ENCODE measurements at places on chromosomes 4 and X.

DNA sequence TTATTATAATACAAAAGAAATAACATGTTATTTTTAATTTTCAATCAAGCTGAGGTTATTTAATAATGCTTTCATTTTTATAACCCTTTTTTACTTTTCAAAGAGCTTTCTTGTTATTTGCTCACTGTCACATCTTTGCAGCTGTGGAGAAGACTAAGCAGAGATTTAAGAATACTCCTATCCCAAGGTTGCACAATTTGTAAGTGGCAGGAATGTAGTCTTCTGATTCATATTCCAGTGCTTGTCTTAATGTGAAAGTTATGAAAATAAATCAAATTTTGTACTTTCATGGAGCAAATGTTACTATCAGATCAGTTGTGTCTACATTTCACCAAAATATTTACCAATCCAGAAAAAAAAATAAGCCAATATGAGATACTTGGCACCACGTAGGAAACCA, 86.6 kb downstream of the DDIT4L start:
- no peak for DNase-seq

GRCh38 chr4:87717276-87718031, 67.4 kb downstream of the DMP1 start:
- DNase-seq = no peak

- no peak for DNase-seq
These were observed 506.9 kb downstream of the MAGEB5 start for GRCh38 chrX:26722666-26723428.

DNA sequence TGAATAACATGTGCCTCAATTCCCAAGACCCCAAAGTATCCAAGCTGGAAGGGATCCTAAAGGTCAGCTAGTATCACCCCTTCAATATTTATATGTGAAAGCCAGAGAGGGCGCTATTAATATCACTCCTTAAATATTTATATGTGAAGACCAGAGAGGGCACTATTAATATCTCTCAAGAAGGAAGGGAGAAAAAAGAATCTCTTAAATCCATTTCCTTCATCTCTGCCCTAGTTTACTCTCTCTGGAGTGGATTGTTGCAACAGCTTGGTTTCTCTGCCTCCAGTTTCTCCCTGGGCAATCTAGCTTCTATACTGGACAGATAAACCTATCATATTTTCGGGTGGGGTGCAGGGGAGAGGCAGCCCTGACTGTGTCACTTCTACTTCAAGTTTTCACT, 31.6 kb upstream of the MSN start:
- no peak for DNase-seq

DNA sequence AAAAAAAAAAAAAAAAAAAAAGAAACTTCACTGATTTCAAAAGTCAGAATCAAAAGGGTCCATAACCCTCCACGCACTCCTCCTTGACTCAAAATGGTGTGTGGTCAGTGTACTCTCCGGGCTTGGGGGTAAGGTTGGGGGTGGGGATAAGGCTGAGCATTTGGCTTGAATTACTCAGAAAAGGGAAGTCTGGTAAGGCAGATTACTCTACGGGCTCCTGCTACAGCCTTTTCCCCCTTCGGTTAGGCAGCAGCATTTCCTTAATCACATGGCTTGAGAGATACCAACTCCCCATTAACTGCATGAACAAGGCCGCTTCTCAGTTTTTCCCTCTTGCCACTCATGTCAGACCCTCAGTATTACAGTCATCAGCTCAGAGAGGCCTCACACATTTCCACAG, 135.4 kb upstream of the DUSP21 start:
- no peak for DNase-seq

- DNase-seq = no peak
These were observed 40.0 kb upstream of the PDGFRA start for GRCh38 chr4:54189140-54189539.

Measured in activated naive CD8-positive, alpha-beta T cell treated with anti-CD3 and anti-CD28 coated beads, Interleukin-2, amount 50 U/mL, for 16 hours (primary cell).